ENCODE measurements at places on chromosomes 13 and 19.

DNA sequence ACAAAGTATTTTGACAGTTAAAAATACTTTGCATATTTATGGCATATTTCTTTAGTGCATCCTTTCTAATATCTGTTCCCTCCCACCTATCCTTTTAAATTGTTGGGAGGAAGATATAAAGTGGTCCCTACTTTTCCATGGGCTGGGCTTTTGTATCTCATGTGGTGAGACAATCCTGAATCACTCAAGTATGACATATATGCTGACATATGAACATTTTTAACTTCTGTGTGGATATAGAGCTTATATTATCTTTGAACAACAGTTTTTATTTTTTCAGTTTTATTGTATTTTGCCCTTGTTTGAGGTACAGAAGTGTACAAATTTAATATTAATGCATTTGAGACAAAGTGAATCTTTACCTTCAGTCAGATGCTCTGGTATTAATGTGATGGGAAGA is 3.4 kb downstream of the ZMYM2 start:
- DNase-seq = no peak

GRCh38 chr19:49749771-49750170 is 13.3 kb downstream of the TSKS start:
- no peak for DNase-seq

DNA sequence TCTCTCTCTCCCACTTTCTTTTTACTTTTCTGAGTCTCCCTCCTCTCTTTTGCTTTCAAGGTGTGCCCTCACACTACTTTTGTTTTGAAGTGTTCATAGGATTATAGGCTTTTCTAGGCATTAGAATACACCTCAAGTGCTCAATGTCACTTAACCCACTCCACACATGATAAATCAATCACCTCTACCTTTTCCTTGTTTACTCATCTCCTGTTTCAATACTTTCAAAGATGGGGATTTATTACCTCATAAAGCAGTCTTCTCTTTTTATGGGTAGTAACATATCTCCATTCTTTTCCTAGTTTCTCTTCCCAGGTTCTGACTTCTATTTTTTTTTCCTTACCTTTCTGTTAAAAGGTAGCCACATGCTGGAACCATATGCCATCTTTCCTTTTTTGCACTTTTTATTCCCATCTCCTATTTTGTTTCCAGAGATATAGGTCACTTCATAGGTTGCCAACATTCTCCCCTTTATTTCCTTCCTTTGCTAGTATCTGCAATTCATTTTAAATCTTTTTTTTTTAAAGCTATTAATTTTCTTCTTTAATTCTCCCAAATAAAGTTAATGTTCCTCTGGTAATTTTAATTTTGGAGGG is 137.6 kb upstream of the SLC10A2 start:
- no peak for DNase-seq

GRCh38 chr13:86856991-86857390 is 814.2 kb upstream of the SLITRK5 start:
- DNase-seq = no peak

DNA sequence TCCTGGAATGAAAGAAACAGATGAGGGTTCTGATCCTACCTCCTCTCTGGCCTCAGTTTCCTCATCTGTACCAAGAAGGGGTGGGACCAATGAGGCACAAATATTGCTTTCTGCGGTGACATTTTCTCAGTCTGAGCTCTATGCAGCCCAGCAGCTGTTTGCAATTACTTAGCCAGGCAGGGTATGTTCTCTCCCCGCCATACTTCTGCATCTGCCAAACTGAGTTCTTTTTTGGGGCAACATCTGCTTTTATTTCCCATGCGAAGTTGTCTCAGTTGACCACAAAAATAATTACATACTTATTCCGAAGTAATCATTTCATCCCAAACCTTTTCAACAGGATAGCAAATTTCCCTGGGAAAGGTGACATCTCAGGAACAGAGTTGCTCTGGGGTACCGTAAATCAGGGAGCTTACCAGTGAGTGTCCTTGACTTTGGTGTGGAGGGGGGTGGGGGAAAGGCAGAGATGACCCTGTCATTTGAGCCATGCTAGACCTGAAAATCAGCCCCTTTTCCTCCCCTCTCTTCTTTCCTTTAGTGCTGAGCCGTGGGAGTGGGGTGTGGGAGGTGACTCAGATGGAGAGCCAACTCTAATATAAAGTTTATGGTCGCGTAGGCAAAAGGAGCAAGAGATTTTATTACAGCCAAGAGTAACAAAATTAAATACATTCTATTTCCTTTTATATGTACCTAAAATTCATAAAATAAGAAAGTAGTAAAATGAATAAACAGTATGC is 165.7 kb upstream of the KL start:
- DNase-seq = no peak

Data from pulmonary artery endothelial cell (primary cell).